ENCODE measurements at places on chromosomes 16 and 17. TPM values are rescaled to one million over a fixed set of nuclear protein-coding genes. Genes with fewer than 3 reads are reported as not detected.
A peak's percentile ranks its signal among the peaks of the same experiment; 100 is the strongest.

DNA sequence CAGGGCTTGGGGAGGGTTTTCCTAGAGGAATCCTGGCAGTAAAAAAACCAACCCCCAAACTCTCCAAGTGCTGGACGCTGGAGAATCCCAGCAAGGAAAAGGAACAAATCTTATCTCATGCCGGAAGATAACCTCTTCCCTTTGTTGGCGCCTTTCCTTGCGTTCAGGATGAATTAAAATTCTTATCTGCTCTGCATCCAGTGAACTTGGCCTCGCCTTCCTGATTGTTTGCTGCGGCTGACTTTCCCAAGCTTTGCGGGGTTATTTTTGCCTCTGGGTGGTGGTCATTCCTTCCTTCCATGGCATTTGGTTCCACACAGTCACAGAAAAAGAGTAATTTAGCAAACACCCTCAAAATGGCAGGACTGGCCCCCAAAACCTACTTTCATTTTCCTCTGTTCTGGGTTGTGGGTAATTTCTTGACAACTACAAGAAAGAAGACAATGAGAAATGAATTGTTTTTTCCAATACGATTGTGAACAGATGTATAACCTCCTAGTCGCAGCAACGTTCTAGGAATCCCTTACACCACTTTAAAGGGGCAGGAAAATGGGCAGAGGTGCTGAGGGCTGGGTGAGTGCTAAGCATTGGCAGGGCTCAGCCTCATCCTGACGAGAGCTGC is 77.8 kb downstream of the MRC2 start:
- no peak for DNase-seq

GRCh38 chr16:23348579-23349469 is 46.7 kb downstream of the SCNN1B start:
- DNase-seq: no peak

- no peak for DNase-seq
Observed at GRCh38 chr17:72489272-72489641, 368.4 kb downstream of the SOX9 start.

DNA sequence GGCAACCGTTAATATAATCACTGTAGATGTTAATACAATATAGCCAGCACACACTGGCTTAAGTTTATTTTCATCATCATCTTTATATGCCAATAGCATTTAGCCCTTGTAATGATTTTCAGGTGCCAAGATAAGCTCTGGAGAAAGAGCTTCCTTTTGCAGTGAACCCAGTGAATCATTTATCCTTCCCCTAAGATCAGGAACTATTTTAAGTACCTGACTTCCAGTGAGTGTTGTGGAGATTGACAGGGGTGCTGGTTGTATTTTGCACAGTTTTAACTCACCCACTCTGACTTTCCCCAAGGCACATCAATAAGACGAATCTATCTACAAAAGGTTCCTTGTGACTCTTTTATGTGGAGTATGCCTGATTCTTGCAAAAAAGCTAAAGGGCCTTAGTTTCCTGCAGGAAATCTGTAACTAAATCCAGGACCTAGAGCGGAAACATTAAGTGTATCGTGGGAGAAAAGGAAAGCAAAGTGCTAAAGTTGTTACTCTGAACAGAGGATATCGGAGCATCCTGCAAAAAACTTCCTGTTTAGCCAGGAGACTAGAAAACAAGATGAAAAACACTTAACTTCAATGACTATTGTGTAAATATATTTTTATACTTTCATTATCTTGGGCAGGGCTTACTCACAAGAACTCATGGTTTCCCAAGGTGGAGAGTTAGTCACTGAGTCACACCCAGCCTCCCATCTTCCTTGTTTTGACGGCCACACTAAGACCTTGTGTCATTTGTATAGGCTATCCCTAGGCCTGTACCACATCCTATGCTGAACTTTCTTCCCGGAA is 183.6 kb downstream of the MAP2K6 start:
- DNase-seq: no peak

DNA sequence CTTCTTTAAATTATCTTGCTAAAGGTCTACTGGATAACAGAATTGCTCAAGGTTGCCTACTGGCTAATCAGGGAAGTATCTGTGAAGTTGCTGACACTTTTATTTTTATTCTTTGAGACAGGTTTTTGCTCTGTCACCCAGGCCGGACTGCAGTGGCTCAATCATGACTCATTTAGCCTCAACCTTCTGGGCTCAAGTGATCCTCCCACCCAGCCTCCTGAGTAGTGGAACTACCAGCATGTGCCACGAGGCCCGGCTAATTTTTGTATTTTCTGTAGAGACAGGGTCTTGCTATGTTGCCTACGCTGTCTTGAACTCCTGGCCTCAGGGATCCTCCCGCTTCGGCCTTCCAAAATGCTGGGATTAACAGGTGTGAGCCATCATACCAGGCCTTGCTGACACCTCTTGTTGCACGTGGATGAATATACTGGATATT is 43.1 kb downstream of the GLG1 start:
- DNase-seq: no peak

GRCh38 chr16:73171901-73172240 is 123.9 kb upstream of the ZFHX3 start:
- no peak for DNase-seq

DNA sequence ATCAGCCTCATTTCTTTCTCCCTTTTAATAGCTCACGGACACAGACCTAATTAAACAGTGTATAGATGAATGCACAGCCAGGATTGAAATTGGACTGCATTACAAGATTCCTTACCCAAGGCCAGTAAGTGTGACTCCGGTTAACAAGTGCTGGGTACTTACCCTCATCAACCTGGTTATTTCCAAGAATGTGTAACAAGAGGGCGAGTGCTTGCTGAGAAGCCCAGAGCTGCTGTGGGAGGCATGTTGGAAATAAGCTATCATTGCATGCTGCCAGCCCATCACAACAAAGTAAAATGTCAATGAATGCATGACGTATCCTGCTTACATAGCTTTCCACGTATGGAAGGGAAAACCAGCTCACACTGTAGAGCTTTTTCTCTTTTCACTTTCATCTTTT is 19.5 kb downstream of the LYRM1 start:
- no peak for DNase-seq

DNA sequence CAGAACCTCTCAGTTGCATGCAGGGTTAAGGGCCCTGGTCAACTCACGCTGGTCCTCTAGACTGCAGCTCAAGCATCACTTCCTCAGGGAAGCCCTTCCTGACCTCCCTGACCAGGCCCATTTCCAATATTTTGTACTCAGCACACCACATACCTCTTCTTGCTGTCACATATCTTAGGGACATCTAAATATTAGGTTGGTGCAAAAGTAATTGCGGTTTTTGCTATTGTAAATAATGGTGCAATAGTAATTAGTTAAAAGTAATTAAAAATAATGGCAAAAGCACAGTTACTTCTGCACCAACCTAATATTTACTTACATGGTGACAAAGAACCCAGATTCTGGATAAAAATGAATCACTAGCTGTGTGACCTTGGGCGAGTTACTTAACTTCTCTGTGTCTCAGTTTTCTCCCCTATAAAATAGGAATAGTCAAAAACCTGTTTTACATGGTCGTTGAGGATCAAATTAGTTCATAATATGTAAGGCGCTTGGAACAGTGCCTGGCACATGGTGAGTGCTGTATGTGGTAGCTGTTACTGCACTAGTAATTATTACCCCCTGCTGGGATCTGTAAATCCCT is 177.4 kb downstream of the PRKCB start:
- no peak for DNase-seq

DNA sequence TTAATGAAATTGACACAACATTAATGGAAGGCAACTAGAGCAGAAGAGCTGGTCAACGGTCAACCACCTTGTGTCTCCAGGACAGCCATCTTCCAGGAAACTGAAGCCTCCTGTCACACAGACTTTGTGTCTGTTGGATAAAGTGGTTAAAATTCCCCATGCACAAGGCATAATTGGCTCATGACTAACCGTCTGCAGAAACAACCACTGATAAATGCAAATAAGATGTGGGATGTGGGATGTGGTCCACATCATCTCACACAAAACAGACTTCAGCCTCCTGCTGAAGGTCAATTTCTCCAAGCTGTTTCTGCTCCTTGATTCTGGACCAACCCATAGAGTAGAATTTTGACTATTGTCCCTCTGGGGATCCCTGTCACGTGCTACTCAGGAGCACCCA is 26.9 kb upstream of the XYLT1 start:
- DNase-seq: peak; percentile 16

DNA sequence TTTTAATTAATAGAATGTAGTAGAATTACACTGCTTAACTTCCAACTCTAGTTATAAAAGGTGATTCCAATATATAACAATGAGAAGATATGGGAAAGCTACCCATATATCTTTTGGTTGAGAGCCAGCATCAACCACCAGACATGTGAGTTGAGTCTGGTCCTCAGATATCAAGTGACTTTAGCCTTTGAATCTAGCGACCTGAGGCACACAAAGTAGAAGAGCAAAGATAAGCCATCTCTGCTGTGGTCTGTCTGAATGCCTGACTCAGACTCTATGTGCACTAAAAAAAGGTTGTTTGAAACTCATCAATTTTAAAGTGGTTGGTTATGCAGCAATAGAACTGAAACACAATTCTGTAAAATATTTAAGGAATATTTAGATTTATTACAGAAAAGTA is 492.5 kb upstream of the SOX9 start:
- DNase-seq: no peak

DNA sequence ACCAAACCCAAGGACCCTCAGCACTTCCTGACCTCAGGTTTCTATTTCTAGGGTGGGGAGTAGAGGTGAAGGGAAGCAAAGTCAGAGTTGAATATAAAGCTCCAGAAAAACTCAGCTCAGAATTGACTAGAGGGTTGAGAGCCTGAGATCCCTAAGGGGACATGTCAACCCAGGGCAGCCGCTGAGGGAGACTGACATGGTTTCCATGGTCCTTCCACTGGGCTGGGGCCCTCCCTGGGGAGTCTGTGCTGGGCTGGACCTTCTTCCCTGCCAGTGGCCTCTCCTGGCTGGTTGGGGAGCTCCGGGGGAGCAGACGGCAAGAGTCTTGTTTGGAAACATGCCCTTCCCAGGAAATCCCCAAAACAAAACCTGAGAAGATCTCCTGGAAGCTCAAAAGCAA is 121.3 kb downstream of the METRNL start:
- DNase-seq: no peak

- DNase-seq: no peak
Observed at GRCh38 chr17:51745993-51746392, 412.5 kb downstream of the CA10 start.

GRCh38 chr17:48037838-48038323 is 284 bp upstream of the COPZ2 start:
- no peak for DNase-seq

GRCh38 chr16:82197540-82198240 is 27.7 kb upstream of the MPHOSPH6 start:
- no peak for DNase-seq

MT4 gene
- 25.8 TPM for total RNA-seq

CPNE7 gene
- 4.9 TPM for total RNA-seq

ATP6V0A1 gene
- 72.4 TPM for total RNA-seq

ZFP90 gene
- 41.3 TPM for total RNA-seq

WNT9B gene
- not detected for total RNA-seq

KRTAP9-7 gene
- total RNA-seq: not detected

CLEC18A gene
- total RNA-seq: 1.2 TPM

All from vagina (tissue), 2 donors.